ENCODE measurements at places on chromosomes 16 and 17. TPM values are rescaled to one million over a fixed set of nuclear protein-coding genes. Genes with fewer than 3 reads are reported as not detected.

DNA sequence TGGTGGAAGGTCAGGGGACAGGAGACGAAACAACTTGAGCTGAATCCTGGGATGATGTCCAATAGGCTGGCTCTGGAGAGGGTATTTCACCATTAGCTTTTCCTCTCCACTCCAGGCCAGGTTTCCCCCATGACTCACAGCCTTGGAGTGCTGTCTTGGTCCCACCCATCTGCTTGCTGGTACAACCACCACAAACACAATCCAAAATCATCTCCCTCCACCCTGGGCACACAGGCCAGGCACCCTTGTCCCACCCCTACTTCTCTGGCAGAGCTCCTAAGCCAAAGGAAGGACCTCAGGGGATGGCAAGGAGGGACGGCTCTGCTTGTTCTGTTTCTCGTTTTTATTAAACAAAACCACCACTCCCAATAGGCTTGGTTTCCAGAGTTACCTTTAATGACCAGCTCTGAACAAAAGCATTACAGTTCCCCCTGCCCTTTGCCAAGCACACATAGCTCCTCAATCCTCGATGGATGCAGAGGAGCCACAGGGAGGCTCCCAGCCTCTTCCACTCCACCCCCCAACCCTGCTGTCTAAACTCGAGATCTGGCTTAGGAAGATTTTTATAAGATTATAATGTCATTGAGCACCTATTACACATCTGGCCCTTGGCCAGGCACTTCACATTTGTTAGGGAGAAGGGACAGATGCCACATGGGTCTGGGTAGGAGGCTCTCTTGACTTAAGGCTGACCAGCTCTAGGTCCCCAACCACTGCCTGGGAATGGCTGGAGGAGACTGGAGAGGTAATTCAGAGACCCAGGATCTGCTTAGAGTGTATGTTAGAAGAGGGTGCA lies 13.3 kb downstream of the CAVIN1 start:
- ATAC-seq, result peak; percentile 68

DNA sequence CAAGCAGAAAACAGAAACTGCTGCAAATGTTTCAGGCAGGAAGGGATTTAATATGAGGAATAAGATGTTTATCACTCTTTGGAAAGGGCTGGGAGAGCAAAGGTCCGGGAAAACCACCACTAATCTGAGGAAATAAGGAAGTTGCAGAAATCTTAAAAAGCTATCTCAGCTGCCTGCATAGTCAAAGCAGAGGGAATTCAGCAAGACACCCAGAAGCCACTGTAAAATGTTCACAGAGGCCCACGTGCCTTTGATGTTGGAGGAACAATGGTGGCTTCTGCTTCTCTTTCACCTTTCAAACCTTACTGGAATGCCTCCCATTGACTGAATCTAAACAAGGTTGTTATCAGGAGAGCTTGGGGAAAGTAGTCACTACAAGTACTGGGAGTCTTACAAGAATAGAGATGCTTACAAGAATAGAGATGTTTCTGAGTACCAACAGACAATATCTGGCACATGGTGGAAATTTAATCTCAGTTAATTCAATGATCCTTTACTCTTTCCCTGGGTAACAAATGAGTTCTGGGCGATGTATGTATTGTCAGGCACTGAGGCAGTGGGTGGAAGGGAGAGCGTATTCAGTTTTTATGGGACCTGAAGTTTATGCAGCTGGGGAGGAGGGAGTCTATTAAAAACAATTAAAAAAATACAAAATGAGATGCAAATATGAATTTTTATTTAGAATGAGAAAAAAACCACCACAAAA lies 56.1 kb upstream of the MED13 start:
- ATAC-seq, result no peak

- no peak for ATAC-seq
Observed at GRCh38 chr16:11996433-11997330, 20.1 kb downstream of the SNX29 start.

GRCh38 chr16:57123216-57123973 lies 31.0 kb downstream of the CPNE2 start:
- no peak for ATAC-seq

- ATAC-seq, result no peak
Observed at GRCh38 chr17:41140360-41141131, at the start of gene KRTAP4-6. Gene KRTAP4-6, minus strand, starts transcription at chr17:41140544. Its CDS starts 57 bp downstream, at chr17:41140487.

DNA sequence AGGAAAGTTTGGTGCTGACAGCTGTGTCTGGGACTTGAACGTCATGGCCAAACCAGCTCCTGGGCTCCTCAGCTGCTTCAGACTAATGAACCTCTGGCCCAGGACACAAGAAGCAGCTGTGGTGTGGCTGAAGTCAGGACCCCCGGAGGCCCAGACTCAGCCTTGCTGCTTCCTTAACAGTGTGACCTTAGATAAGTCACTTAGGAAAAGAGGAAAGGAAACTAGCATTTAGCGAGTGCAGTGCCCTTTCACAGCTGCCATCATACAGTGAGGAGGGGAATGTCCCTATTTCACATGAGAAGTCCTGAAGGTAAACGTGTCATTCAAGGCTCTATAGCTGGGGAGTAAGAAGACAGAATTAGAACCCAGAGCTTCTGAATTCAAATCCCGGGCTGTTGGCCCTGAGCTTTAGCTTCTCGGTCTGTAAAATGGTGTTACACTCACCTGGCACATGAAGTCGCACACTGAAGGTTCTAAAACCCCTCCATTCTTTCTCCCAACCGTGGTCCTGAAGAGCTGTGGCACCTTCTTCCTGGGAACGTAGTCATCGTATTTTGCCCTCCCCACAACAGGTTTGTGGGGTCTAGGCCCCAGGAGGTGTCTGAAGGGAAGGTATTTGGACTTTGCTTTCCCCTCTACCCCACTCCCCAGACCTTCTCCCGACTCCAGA lies 910 bp upstream of the RAMP2 start:
- ATAC-seq, result no peak

GRCh38 chr17:8359769-8360168 lies 16.7 kb downstream of the KRABD2 start:
- no peak for ATAC-seq

- no peak for ATAC-seq
Observed at GRCh38 chr17:56832446-56832845, 1.3 kb downstream of the C17orf67 start.

GRCh38 chr17:73824321-73824720 lies 180.1 kb upstream of the SDK2 start:
- no peak for ATAC-seq

GRCh38 chr17:81459224-81459623 lies 53.4 kb downstream of the ACTG1 start:
- ATAC-seq, result no peak

DNA sequence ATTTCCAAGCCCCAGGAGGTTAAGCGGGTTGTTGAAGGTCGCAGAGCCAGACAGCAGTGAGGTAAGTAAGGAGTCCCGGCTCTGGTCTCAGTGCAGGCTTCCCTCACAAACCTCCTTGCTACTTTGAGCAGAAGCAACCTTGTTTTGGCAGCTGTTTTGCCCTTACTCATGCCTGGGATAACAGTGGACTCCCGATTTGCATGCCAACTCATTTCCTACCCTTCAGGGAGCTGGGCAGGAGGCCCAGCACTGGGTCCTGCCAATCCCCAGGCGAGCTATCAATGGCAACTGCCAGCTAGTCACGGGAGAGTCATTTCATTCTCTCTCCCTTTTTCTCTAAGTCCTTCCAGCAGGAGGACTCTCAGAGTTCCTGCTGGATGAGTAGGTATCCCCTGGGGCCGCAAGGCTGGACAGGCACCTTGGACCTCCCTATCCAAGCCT lies 72.0 kb upstream of the KSR1 start:
- peak; percentile 66 for ATAC-seq

GRCh38 chr16:62853887-62854286 lies 817.6 kb upstream of the CDH8 start:
- no peak for ATAC-seq

DNA sequence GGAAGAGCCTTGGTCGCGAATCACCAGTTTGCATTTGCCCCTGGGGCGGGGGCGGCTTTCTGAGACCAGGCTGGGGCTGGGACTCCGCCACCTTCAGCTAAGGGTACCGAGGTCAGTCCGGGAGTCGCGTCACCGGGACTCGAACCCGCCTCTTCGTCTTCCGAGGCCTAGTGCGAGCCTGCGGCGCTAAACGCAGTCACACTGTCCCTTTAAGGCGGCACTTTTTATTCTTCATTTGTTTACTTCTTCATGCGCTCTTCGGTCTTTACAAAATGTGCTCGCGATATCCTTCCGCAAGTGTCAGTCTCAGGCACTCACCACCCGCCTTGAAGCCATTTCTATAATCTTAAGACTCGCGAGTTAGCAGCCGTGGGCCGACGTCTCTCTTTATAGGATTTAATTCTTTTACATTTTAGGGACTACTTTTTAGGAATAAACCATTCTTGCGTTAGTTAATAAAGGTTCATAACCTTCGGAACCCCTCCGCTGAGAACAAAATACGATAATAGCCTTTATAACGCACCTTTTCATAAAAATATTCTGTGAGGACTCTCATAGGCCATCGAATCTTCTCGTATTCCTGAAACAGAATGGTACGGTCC lies 593 bp upstream of the HEXIM1 start:
- peak; percentile 43 for ATAC-seq

The EEF2KMT gene
- total RNA-seq, result 10.3 TPM

The HSD17B2 gene
- total RNA-seq, result 0.11 TPM

The JMJD6 gene
- 27.0 TPM for total RNA-seq

The RDM1 gene
- total RNA-seq, result not detected

The UNC13D gene
- 3.8 TPM for total RNA-seq

The KRTAP4-3 gene
- total RNA-seq, result not detected

All from motor neuron (in vitro differentiated cells).